ENCODE measurements at places on chromosomes 3 and 15.

GRCh38 chr15:70479785-70480184, 283.6 kb downstream of the UACA start:
- DNase-seq, result peak; percentile 76

- DNase-seq, result no peak
These were observed 260.4 kb downstream of the FAM43A start for GRCh38 chr3:194946091-194946490.

DNA sequence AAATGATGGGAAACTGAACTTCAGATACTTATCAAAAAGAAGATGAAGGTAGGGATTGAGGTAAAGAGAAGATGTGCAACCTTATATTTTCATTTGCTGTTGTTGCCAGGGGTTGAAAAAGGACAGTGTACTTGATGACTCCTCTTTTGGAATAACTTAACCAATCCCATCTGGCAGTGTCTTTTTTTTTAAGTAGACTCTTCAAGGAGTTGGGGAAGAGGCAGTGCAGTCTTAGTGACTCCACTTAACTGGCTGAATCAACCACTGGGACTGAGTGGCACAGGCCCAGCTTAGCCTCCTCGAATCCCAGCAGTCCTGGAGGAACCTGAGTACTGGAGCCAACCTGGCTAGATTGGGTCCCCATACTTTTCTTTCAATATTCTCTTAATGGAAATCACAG, 27.3 kb upstream of the FILIP1L start:
- no peak for DNase-seq

GRCh38 chr3:64686446-64686908, 1.3 kb downstream of the ADAMTS9 start:
- DNase-seq, result no peak

DNA sequence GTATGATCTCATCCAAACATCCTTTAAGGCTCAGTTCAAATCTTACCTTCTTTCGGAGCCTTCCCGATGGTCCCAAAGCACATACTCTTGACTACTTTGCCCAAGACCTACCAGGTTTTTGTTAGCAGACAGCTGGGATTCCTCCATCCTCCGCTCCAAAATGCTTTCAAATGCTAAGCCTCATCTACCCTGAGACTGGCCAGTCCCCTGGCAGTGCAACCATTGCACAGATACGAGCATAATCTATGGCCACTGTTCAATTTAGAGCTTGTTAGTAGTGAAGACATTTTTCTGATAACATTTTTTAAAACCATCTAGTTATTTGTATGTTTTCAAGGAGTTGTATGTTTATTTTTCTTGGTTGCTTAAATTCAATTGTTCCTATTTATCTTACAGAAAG, 264.4 kb upstream of the NR2F2 start:
- DNase-seq, result no peak

DNA sequence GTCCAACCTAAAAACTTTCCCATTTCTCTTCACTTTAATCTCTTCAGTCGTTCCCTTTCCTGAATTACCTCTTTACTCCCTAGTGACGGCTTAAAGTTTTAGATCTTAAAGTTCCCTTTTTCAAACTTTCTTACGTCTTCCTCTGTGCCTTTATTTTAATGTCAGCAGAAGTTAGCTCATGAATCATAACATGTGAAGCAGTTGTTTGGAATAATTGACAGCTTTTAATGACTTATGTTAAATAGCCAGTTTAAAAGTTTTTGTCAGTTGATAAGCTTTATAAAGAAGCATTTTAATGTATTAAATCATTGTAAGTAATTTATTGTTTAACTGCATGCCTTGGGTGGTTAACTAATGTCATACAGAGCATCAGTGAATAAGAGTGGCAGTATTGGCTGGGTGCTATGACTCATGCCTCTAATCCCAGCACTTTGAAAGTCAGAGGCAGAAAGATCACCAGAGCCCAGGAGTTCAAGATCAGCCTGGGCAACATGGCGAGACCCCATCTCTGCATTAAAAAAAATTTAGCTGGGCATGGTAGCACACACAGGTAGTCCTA, 33.9 kb downstream of the PIK3CA start:
- no peak for DNase-seq

DNA sequence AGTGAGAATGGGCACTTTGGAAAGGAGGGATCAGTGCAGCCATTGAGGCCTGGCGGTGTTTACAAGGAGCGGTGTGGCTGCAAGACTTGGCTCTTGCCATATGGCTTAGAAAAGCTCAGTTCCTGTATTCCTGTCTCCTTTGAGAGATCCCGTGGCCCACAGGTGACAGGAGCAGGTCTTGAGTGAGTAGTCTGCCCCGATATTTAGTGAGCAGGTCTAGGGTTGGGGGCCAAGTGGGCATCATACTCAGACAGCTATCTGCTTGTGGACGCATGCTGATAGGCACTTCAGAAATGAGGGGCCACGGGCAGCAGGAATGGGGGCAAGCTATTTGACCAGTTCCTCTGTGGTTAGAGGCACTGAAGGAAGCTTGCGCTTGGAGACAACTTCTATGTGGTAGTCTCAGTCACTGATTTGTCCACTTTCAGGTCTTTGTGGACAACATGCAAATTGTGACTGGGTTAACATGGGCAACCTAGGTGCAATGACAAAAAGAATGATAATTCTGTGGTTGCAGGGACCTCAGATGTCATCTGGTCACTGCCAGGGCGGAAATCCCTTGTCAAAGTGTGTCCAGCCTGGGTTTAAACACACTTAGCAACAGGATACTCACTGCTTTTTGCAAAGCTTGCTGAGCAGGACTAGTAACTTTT, 1.1 kb downstream of the TMED3 start:
- peak; percentile 66 for DNase-seq

DNA sequence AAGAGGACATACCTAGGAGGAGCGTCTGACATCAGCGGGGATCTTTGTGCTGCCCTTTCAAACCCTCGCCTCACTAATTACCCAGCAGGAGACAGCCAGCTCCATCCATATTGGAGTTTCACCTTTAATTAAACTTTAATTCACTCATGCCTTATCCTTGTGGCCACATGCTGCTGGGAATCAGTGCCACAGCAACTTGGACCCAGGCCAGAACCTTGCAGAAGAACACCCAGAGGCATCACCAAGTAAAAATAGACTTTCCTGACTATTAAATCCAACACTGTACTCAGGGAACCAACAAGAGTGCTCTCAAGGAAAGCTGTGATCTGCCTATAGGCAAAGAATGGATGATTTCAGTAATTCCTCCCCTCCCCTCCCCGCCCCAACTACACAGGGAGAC, 23.9 kb downstream of the EIF1B start:
- no peak for DNase-seq

- no peak for DNase-seq
These were observed 56.8 kb downstream of the CERS3 start for GRCh38 chr15:100471933-100472332.

DNA sequence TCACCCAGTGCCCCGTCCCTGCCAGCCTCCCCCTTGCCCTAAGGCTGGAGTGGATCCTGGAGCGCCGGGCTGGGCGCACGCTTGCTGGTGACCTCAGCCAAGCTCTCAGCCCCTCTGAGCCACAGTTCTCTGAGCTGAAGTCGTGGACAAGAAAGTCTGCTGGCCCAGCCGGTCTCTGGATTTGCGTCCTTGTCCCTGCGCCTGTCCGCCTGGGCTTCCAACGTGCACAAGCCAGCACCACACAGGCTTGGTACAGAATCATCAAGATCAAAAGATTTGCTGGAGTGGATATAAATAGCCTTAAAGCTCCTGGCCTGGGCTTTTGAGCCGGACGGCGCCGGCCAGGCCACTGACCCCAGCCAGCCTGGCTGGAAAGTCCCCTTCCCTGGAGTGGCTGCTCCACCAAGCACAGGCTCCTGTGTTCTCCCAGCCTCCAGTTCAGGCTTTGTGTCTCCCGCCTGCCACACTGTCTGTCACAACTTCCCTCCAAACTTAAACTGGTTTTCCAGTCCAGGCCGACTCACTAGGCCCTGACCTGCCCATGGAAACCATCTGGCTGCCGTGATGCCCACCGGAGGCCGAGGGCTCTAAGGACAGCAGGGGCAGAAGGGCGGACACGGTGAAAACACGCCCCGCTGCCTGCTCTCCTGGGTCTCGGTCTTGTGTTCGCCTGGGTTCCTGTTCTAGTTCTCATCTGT, 156.2 kb downstream of the NUP210 start:
- no peak for DNase-seq

GRCh38 chr3:100463646-100464155, 28.7 kb upstream of the TMEM45A start:
- DNase-seq, result no peak

GRCh38 chr15:88650556-88650955, 11.7 kb downstream of the ISG20 start:
- DNase-seq, result peak; percentile 6

GRCh38 chr15:61640756-61641155, 411.7 kb upstream of the RORA start:
- DNase-seq, result no peak

- no peak for DNase-seq
These were observed 40.5 kb downstream of the CYFIP1 start for GRCh38 chr15:22939652-22940061.

- no peak for DNase-seq
These were observed 554.3 kb downstream of the EPHB1 start for GRCh38 chr3:135349254-135349948.

GRCh38 chr3:120125992-120126391, 31.7 kb upstream of the GSK3B start:
- DNase-seq, result no peak

DNA sequence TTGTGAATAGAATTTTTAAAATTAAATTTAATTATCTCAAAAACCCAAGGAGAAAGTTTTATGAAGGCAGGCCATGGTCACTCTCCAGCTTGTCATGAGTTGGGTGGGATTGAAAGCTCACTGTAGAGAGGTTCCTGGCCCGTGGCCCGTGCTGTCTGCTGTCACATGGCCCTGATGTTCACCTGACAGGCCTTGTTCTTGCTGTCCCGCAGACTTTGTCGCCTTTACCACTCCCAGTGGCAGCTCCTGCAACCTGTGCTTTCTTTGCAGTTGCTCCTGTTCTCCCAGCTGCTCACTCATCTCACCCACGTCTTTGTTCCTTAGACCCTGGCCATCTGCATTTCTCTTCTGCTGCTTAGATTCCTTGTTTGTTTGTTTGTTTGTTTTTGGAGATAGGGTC, 35.6 kb downstream of the DHX30 start:
- no peak for DNase-seq

DNA sequence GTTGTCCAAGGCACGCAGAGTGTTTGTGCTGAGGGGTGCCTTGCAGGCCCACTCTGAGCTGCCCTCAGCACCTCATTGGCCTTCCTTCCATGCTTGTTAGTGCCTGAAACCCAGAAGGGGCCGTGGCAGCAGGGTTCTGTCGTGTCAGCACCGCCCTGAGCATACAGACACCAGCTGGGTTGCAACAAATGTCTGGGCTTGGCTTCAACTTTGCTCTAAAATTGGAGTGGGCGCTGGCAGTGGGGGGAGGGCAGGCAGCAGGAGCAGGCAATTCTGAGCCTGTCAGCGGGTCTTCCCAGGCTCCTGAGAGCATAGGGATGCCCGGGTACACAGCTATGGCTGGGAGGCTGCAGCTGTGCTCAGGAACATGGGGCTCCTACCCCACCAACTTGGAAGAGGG, 464.3 kb downstream of the EPHA3 start:
- DNase-seq, result no peak

- DNase-seq, result no peak
These were observed 39.7 kb downstream of the MEF2A start for GRCh38 chr15:99605490-99605931.

DNA sequence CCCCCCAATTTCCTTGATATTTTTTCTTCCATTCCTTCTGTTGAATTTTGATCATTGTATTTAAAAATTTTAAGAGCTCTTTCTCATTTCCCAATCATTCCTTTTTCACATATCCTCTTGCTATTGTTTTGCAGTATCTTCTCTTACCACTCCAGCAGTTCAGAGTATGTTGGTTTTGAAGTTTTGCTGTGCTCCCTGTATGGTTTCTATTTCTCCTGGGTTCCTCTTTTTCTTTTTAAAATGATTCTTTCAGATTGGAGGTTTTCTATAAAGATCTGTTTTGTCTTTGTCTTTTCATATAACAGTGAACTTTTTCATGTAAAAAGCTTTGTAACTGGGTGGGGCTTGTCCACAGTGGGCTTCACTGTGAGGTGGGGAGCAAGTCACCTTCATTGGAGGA, 12.8 kb downstream of the USP3 start:
- DNase-seq, result no peak

DNA sequence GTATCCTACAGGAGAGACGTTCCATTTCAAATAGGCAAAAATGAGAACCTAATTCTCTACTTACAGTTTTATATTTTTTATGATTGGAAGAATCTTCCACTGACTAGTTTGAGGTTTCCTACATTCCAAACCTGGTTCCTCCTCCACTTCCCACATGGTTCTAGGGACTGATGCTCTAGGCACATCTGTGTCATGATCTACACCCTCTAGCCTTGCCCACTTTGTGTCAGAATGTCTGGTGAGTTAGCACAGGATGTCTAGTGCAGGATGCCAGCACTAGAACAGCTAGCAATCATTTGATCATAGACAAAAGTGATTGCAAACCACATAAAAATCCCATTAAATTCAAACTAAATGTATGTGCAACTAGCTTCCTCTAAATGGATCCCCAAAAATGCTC, 26.7 kb upstream of the FILIP1L start:
- no peak for DNase-seq

GRCh38 chr3:15330031-15330596, 2.3 kb downstream of the SH3BP5 start:
- DNase-seq, result peak; percentile 26

GRCh38 chr3:197833930-197834715, 43.1 kb downstream of the LRCH3 start:
- DNase-seq, result peak; percentile 70

- DNase-seq, result no peak
These were observed 37.5 kb upstream of the C3orf38 start for GRCh38 chr3:88112289-88112688.

GRCh38 chr3:111653766-111654165, 58.6 kb upstream of the ZBED2 start:
- no peak for DNase-seq

- DNase-seq, result no peak
These were observed 280.7 kb downstream of the NFKBIZ start for GRCh38 chr3:102129760-102130608.

- DNase-seq, result no peak
These were observed 423.7 kb upstream of the SEMA6D start for GRCh38 chr15:47293466-47294162.

DNA sequence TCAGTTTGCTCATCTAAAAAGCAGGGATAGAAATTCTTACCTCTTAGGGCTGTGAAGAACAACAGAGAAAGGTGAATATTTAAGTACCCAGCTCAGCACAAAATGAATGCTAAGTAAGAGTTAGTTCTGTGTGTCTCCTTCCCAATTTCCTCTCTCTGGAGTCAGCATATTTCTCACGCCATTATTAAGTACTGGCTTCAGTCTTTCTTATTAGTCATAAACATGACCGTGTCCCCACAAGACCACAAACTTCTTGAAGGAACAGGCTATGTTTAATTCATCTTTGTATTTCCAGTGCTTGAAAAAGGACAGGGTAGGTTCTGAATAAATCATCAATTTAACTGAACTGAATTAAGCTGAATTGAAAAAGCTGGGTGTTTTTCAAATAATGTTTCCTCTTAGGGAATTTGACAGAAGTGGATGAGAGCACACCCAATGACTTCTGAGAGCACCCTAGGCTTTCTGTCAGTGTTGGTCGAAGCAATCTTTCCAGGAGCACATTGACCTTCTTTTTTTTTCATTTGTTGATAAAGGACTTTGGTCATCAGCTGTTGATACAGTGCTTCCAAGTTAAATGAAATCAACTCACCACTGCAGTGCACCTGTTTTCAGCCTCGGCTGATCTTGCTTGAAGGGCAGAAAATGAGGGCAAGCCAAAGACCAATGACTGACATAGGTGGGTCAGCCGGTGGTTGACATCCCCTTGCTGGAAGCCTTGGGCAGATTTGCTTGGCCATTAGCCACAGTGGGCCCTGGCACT, 324.6 kb downstream of the MFSD1 start:
- DNase-seq, result no peak
